ENCODE measurements at places on chromosomes 11 and 22.

GRCh38 chr11:67670316-67671210 is 3.9 kb downstream of the ALDH3B2 start:
- DNase-seq, result no peak

- DNase-seq, result no peak
Measured at GRCh38 chr11:105469931-105470330, 139.9 kb upstream of the GRIA4 start.

DNA sequence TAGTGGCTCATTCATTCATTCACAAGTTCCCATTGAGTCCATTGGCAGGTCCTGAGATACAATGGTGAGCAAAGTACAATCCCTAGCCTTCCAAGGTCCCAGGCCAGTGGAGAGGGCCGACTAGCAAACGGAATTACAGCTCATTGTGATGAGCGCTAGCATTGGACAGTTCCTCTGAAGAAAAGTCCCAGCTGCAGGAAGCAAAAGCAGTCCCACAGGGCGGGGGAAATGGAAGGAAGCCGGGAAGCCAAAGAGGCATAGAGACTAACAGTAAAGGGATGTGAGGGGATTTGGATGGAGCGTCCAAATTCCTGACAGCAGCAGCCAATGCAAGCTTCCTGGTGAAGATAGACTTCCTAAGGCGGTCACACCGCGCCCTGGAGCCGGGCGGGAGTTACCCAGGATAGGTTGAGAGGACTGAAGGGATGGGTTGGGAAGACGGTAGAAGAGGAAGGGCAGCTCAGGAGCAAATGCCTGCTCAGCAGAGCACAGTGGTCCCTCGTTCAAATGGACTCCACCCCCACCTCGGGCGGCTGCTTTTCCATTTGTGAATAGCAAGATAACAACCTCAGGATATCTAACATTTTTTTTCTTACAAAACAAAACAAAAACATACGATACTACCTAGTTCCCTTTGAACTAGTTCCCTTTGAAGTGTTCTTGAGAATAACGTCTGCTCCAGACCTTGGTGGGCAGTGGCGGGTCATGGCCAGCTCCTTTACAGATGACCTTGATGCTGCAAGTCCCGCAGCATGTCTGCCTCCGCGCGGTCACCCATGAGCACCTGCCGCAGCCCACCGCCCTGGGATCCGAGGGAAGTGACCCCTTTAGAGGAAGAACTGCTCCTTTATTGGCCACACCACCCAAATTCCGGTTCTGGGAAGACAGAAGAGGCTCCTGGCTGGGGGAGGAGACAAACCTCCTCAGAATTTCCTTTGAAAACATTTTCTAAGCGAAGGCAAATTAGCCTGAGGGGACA is 132.9 kb downstream of the RASSF10 start:
- no peak for DNase-seq

DNA sequence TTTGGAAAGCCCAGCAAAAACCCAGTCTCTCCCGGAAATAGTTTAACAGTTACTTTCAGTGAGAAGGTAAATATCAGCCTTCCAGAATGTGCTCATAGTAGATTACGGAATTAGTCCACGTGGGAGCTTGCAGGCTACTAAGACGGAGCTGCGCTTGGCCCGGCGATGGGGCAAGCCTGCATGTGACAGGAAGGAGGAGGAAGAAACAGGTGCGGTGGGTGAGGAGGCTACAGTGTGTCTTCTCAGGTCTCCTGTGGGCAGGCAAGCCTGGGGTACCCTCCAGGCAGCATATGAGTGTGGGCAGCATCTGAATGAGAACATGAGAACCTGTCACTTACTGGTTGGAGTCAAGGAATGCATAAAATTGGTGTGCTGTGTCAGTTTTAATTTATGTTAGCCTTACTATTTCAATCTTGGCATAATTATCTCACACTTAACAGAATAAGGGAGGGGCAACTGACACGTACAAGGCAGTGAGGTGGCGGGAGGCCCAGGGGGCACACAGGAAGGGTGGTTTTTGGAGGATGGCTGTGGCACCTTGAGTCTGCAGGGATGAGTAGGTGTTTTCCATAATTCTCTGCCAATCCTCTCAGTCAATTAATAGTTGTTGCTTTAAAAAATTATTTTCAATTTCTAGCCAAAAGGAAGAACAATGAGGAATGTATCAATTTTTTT is 35.7 kb downstream of the CLMP start:
- no peak for DNase-seq

GRCh38 chr11:14623036-14623435 is 20.6 kb upstream of the PDE3B start:
- no peak for DNase-seq

DNA sequence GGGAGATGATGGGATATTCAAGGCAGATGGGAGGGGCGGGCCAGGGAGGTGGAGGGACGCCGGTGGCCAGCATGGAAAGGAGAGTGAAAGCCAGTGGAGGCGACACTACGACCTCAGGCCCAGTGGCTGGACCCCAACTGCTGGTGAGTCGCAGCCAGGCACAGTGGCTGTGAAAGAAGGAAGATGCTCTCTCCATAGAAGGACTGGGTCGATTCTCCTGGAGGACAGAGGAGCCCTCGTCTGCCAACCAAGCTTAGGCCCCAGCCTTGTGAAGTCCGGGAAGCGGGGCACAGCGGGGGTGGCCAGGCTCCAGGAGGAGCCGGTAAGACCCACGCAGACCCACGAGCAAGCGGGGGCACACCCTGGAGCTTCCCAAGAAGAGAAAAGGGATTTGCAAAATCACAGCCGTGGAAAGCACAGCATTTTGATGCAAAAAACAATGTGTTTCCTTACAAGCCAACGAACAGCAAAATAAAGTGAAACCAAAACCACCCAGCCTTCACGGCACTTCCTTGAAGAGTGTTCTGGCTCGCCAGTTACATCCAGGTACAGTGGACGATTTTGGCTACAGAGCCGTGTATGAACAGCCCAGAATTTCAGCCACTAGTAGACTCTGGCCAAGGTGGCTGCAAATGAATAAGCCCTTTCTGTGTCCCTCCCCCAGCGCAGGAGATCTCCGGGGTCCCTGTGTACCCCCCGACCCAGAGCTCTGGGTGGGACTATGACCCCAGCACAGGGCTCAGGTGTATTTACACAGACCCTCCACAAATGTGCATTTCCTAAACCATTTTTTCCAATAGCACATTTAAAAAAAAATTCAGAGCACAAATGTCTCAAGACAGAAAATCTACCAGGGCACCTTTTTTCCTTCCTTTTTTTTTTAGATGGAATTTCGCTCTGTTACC is 96.9 kb downstream of the TRMU start:
- peak; percentile 58 for DNase-seq

GRCh38 chr22:29108137-29108536 is 35.3 kb downstream of the KREMEN1 start:
- DNase-seq, result no peak

GRCh38 chr11:85044911-85045310 is 582.2 kb downstream of the DLG2 start:
- no peak for DNase-seq

DNA sequence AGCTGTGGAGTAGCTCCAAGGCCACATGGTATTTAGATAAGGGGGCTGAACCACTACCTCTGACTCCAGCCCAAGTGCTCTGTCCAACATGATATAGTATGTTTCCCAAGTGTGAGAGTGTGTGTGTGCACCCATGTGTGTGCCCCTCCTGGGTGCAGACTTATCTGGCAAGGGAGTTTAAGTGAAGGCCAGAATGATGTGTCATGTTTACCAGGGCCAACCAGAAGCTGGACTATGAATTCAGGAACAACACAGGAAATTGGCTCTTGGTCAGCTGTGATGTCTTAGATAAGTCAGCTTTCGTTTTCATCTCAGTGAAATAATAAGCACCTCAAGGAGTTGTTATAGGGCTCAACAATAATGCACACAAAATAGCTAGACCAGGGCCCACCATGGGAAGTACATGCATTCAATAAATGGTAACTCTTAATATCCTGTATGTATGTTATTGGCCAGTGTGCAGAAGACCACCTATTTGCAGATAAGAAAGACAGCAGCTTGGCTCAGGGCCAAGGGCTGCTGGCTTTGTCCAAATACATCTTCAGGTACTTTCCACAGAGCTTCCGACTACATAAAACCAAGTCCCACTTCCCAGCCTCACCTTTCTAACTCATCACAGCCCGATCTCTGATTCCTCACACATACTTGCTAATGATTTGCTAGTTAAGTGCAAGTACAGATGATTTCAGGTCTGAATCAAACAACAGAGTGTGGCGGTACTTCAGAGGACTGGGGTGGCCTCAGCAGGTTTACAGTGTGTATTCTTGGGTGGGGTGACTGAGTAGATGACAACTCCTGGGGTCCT is 120.9 kb downstream of the ME3 start:
- DNase-seq, result no peak

DNA sequence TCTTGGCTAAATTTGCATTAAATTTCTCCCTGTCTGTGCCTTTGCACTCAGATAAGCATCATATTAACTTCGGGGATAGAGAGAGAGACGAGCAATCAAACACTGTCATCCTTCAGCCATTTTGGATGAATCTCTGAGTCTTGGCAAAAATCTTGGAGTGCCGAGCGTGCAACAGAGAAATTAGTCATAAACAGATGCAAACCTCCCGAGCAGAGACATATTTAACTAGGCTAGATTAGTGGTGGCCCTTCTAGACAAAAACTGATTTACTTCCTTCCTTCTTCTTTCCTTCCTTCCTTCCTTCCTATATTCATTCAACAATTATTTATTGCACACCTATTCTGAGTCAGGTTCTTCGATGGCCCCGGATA is 114.4 kb upstream of the BLID start:
- DNase-seq, result no peak

- no peak for DNase-seq
Measured at GRCh38 chr11:119585043-119585781, 143.8 kb downstream of the NECTIN1 start.

GRCh38 chr11:9796266-9796665 is 132.4 kb downstream of the SWAP70 start:
- no peak for DNase-seq

GRCh38 chr11:127052404-127052803 is 51.8 kb upstream of the KIRREL3 start:
- no peak for DNase-seq

- no peak for DNase-seq
Measured at GRCh38 chr11:1667906-1668305, 29.1 kb upstream of the KRTAP5-6 start.

- peak; percentile 53 for DNase-seq
Measured at GRCh38 chr11:67640021-67640757, 626 bp upstream of the TBX10 start.

- DNase-seq, result no peak
Measured at GRCh38 chr11:25910086-25910485, 421.8 kb upstream of the ANO3 start.

DNA sequence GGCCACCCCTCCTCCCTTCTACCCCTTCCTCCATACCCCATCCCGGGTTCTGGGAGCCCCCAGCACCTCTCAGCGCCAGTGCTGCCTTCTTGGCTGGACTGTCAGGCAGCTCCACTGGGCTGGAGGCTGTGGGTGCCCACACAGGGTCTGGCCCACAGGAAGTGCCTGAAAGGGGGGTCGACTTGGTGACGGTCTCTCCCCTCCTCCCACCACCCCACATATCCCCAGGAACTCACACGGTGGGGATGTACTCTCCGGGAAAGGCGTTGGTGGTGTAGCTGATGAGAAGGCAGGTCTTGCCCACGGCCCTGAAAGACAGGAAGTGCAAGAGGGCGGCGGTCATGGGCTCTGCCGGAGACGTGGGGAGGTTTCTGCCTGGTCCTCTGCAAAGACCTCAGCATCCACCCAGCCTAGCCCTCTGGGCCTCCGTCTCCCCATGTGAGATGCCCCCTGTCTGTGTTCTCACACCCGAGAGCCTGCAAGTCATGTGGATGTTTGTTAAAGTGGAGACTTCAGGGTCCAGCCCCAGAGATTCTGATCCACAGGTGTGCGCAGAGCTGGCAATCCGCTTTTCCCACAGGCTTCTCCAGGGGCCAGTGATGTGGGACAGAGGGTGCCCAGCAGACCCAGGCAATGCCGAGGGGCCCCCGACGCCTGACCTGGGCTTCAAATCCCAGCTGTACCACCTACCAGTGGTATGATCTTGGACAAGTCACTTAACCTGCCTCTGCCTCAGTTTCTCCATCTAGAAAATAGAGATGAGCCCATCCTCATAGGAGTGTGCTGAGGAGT is 2.5 kb downstream of the RAC2 start:
- DNase-seq, result peak; percentile 44

DNA sequence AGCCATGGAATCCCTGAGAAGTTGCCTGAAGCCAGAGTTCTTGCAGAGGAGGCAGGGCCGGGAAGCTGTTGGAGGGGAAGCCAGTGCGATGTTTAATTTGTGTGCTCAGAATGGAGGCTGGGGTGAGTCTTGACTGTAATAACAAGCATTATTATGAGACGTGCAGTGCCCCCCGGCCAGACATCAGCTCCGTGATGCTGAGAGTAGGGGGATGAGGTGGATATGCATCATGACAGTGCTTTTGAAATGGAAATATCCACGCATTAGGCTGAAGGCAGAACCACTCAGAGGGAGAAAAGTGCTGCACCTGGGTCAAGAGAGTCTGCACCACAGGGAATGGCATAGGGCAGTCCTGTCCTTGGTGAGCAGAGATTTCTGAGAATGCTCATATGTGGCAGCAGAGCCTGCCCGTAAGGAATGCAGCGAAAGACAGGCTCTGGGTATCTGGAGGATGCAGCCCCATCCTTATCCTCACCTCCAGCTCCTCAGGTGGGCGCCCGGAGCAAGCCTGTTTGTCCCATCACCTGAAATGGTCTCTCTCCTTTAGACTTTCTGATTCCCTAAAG is 37.6 kb upstream of the SEZ6L start:
- DNase-seq, result no peak

GRCh38 chr11:85762226-85762625 is 48.7 kb downstream of the SYTL2 start:
- no peak for DNase-seq

- peak; percentile 42 for DNase-seq
Measured at GRCh38 chr11:413120-414081, 1.4 kb downstream of the SIGIRR start.

DNA sequence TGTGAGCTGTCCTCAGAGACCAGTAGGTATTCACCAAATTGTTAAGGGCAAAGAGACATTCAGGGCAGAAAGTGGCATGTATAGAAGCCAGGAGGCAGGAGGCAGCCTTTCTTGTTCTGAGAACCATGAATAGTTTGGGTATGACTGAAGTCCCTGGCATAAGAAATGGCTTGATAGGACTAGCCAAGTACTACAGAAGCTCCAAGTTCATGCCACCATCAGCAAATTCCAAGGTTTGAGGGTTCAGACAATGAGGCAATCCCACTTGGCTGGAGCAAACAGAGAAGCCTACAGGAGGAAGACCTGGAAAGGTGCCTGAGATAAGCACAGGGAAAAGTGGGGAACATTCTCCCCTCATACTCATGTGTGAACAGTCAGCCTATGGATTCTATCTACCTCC is 25.8 kb downstream of the XRRA1 start:
- no peak for DNase-seq

All from CD4-positive, alpha-beta T cell treated with Interleukin-6 at 100 ng/mL for 8 hours (primary cell).